ENCODE measurements at places on chromosomes 3 and 15.

- no peak for DNase-seq
These were observed 39.9 kb downstream of the PPCDC start for GRCh38 chr15:75063338-75063737.

GRCh38 chr3:69191516-69191915, 69.1 kb upstream of the LMOD3 start:
- DNase-seq: no peak

DNA sequence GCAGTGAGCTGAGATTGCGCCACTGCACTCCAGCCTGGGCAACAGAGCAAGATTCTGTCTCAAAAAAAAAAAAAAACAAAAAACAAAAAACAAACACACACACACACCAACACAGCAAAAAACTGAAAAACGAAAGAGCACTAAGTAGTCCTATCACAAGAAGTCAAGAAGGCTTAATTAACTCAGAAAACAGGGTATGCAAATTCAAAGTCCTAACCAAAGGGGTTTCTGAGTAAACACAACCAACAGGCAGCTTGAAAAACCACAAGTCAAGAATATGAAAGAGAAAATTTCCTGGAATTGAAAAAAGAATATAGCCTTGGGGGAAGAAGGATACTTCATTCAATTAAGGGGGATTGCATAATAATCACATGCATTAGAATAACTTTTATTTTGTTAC, 37.7 kb upstream of the PARP14 start:
- no peak for DNase-seq

- DNase-seq: no peak
These were observed 8.5 kb downstream of the TGFBR2 start for GRCh38 chr3:30614943-30615342.

DNA sequence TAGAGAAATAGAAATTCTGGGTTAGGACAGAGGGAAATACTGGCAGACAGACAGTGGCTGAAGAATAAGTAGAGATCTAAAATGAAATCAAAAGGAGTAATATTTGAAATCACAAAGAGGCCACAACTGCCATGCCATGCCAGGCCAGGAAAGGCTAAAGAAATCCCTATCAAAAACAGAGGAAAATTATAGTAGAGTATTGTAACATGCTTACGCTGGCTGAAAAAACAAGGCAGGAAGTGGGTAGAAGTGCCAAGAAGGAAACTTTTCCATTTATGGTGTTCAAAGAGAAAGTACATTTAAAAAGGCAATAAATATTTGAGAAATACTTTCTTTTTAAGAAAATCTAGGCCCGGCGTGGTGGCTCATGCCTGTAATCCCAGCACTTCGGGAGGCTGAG, 415.7 kb downstream of the PLCL2 start:
- DNase-seq: no peak

DNA sequence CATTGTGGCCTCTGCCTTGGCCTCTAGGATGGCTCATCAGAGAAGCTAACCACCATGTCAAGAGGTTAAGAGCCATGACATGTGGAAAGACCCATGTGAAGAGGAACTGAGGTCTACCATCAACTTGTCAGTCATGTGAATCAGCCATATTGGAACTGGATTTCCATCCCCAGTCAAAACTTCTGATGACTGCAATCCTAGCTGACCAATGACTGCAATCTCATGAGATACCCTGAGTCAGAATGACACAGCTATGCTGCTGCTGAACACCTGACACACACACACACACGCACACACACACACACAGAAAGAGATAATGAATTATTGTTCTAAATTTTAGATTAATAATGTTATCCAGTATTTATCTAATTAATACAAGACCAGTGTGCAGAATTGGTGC, 337.5 kb upstream of the LMCD1 start:
- DNase-seq: no peak

- DNase-seq: no peak
These were observed 305.7 kb upstream of the ATP11B start for GRCh38 chr3:182487611-182488010.

DNA sequence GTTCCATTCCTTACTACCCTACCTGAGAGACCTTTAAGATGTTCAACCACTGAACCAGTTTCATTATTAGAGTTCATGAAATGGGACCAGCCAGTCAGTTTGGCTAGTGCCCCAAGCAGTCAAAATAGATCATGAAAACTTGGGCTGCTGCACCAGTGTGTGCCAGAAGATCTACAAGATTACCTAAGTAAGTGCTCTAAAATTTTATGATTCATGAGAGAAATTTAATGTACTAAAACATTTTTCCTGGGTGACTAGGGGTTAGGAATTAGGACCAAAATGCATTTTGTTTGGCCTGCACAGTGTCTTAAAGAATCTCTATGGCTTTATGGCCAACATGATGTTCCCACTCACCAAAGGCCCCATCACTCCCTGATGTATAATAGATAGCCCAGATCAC, 214.7 kb downstream of the ATP8B4 start:
- no peak for DNase-seq

DNA sequence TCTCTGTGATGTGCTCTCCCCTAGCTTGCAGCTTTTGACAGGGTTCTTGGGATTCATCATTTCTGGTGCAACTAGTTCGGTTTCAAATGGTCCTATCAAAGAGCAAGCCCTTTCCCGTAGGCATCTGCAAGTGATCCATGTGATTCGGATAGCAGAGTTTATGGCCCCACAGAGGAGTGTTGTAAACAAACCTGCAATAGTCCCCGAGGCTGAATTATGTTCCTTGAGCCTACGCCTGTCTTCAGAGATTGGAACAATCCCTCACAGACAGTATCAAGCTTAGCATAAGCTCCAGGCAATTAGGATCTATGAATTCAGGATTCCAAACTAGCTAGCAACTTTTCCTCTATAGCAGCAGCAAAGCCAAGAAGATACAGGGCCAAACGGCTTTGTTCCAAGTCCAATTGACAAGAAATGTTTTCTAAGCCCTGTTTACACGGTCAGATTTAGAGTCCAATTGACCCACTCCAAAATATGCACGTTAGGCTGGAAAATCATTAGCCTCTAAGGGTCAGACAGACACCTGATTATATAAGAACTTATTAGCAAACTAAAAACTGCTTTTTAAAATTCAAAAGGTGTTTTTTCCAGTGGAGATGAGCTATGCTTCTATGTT, 24.8 kb downstream of the LNP1 start:
- DNase-seq: no peak

GRCh38 chr3:72660270-72661114, 187.8 kb downstream of the SHQ1 start:
- no peak for DNase-seq

DNA sequence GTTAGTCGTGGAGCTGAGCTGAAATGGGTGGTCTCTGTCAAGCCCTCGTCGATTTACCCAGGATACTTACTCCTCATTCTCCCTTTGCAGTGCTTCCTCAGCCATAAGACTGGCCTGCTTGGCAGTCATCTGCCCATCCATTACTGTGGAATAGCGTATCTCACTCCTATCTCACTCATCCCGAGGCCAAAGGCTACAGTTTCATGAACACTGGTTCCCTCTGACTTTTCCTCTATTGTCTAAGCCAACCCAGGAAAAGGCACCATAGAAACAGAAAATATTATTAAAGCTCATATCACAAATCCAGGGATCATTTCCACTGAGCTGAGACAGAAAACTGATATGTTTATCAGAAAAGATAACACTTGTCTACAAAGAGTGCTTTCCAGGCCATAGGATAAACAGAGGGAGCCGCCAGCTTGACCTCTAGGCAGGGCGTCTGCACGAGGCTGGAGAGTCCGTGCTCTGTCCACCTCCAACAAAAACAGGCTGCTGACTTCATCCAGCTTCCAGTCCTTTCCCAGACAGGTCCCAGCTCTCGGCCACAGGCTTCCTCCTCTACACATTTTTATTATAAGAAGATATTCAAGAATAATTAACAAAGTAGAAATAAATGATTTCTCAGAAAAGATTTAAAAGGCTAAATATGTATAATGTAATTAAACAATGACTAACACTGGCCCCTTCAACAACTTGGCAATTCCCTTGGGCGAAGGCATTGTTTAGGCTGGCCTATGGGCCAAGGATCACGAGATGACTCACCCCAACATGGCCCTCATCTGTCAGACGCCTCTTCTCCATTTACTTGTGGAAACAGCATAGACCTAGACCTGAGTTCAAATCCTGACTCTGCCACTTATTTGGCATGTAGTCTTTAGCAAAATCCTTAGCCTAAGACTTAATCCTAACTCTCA, 27.4 kb upstream of the BOC start:
- no peak for DNase-seq

DNA sequence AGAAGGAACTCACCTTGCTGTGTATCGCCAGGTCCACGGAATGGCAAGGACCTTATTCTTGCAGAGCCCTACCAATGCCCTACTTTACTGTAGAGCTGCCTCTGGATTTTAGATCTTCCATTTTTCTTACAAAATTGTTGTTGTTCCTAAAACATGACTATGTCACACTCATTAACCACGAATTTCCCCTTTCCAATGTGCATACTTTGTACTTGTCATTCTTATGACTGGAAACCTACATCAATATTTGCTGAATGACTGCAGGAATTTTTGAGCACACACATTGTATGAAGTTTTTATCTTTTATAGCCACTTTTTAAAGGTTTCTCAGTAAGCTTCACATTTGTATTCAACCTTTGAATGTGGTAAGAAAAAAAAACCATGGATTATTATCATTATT, 35.9 kb upstream of the CMSS1 start:
- no peak for DNase-seq

DNA sequence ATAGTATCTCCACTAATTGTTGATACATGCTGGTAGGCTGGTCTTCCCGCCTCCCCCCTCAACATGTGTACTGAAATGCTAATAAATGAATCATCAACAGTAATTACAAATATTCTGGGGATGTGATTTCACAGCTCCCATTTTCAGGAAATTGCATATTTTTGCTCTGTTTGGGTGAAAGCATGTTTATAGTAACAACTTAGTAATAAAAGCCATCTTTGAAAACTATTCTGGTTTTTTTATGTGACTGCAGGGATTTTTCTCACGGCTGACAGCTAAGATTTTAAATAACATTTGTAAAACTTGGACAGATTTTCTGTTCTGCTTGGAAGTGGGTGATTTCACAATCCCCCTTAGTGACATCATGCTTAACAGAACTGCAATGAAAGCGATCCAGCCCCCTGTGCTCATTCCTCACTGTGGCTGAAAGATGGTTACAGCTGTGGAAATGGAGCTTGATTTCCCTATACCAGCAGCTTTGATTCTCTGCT, 25.6 kb upstream of the FAM174B start:
- DNase-seq: no peak

GRCh38 chr15:56286213-56286612, 42.5 kb upstream of the RFX7 start:
- DNase-seq: no peak
